ENCODE measurements at places on chromosomes 2 and 18. TPM values are rescaled to one million over a fixed set of nuclear protein-coding genes. Genes with fewer than 3 reads are reported as not detected.

- H3K4me1 ChIP-seq = no peaks in the 10 kb centered on the region
- H3K27ac ChIP-seq = no peak overlapping the region
- DNase-seq = no peak
- no peaks in the 10 kb centered on the region for H3K36me3 ChIP-seq
- H3K27me3 ChIP-seq = no peaks in the 10 kb centered on the region
- H3K4me3 ChIP-seq = no peak overlapping the region
Measured at GRCh38 chr2:150261691-150262090, 225.8 kb downstream of the RND3 start.

GRCh38 chr2:39069890-39070465 lies 50.9 kb downstream of the SOS1 start:
- peaks cover 25% of the 10 kb centered on the region for H3K4me1 ChIP-seq
- H3K27me3 ChIP-seq = no peaks in the 10 kb centered on the region
- no peak for DNase-seq
- peaks cover 3% of the 10 kb centered on the region for H3K36me3 ChIP-seq
- peak overlapping the region; percentile 29 for H3K27ac ChIP-seq

DNA sequence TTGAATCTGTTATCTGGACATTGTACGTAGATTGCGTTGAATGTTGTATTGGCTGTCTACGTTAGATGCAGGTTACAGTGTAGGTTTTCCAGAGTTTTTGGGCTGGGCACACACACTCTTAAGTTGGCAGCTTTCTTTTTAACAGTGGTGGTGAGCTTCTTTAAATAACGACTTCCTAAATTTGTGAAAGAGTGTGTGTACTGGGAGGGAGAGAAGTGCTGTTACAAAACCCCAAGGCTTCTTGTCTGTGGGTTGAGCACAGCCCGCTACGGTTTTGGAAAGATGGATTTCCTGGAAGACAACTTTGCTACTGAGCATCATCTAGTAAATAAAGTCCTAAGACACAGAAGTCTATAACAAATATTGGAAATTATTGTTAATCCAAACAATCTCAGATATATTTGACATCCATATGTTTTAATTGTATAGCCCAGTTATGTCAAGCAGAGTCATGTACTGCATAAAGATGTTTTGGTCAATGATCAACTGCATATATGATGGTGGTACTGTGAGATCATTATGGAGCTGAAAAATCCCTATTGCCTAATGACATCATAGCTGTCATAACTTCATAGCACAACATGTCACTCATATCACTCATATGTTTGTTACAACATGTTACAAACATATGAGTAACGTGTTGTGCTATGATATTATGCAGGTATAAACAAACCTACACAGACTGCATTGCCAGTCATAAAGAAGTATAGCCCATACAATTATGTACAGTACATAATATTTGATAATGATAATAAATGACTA lies 7.9 kb upstream of the THUMPD2 start:
- DNase-seq = no peak
- peaks cover 7% of the 10 kb centered on the region for H3K27me3 ChIP-seq
- peaks cover 18% of the 10 kb centered on the region for H3K4me1 ChIP-seq
- no peak overlapping the region for H3K27ac ChIP-seq

The DLX1 gene
- not detected for total RNA-seq

- no peak overlapping the region for H3K4me3 ChIP-seq
- no peak for DNase-seq
- H3K36me3 ChIP-seq = peaks cover 11% of the 10 kb centered on the region
- no peaks in the 10 kb centered on the region for H3K27me3 ChIP-seq
- peaks cover 24% of the 10 kb centered on the region for H3K4me1 ChIP-seq
Measured at GRCh38 chr2:119810049-119810630, 50.4 kb downstream of the PTPN4 start.

DNA sequence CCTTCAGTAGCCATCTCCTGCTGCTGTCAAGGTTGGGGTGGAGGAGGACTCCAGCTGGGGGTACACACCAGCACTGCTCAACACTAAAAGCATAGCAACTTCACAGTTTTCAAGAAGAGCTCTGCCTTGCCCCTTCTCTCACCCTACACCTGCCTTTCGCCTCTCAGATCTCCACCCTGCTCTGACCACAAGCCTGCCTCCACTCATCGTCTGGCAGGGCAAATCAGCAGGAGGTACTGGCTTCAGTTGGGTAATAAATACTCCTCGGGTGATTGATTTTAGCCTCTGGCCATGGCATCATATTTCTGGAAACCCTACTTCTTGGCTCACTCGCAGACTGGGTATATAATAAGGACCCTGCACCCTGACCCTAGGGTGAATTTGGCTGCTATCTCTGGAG lies 3.1 kb upstream of the PRKAG3 start:
- H3K4me1 ChIP-seq = no peaks in the 10 kb centered on the region
- peaks cover 43% of the 10 kb centered on the region for H3K27me3 ChIP-seq
- DNase-seq = no peak
- no peak overlapping the region for H3K4me3 ChIP-seq
- no peak overlapping the region for H3K27ac ChIP-seq

- H3K27ac ChIP-seq = no peak overlapping the region
- no peaks in the 10 kb centered on the region for H3K36me3 ChIP-seq
- peaks cover 14% of the 10 kb centered on the region for H3K4me1 ChIP-seq
- H3K4me3 ChIP-seq = peak overlapping the region; percentile 51
- H3K27me3 ChIP-seq = no peaks in the 10 kb centered on the region
Measured at GRCh38 chr2:9799011-9799596, 44.2 kb upstream of the TAF1B start.

GRCh38 chr18:35495536-35496314 lies 2.0 kb downstream of the INO80C start:
- H3K4me1 ChIP-seq = peaks cover 45% of the 10 kb centered on the region
- H3K27ac ChIP-seq = peak overlapping the region; percentile 76
- DNase-seq = no peak
- H3K27me3 ChIP-seq = no peaks in the 10 kb centered on the region

The NOL4 gene
- not detected for total RNA-seq

The GPR148 gene
- not detected for total RNA-seq

GRCh38 chr18:48842259-48843061 lies 108.3 kb downstream of the SMAD7 start:
- H3K4me3 ChIP-seq = peak overlapping the region; percentile 19
- no peaks in the 10 kb centered on the region for H3K27me3 ChIP-seq
- peaks cover 49% of the 10 kb centered on the region for H3K4me1 ChIP-seq
- peak overlapping the region; percentile 44 for H3K27ac ChIP-seq

The IL18RAP gene
- total RNA-seq = 9.5 TPM

The HOXD13 gene
- total RNA-seq = not detected

The MAB21L4 gene
- total RNA-seq = not detected

The COLEC12 gene
- not detected for total RNA-seq

DNA sequence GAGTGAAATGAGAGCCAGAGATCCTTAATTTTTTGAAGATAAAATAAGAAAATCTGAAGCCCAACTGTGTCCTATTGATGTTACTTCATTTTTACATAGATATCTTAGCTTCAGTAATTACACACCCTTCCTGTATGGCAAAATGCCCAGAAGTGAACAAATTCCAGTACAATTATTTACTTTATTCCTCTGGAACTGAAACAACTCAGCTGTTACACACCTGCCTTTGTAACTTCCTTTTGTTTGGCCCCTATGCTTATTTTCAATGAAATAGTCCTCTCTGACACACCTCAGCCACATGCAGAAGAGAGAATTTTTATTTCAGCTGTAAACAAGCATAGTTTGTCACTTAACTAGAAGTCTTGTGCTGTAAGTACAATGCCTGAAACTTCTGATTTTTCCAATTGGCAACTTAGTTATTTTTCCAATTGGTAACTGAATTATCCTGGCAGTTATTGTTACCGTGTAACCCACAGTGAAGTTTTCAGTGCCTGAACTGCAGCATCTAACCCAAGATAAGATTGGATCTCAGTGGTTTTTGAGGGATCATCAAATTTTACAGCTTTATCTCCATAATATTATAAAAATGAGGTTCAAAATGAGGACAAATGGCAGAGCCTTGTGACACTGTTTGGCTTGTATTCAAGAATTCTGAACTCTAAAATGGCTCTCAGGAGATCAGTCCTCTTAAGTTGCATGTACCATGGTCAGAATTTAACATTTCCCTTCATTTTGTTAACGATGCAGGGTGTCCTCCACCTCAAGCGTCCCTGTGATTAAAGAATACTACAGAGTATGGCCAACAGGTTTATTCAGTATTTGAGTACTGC lies 82.6 kb downstream of the PKP4 start:
- H3K27ac ChIP-seq = no peak overlapping the region
- no peaks in the 10 kb centered on the region for H3K27me3 ChIP-seq
- no peaks in the 10 kb centered on the region for H3K36me3 ChIP-seq
- peaks cover 6% of the 10 kb centered on the region for H3K4me1 ChIP-seq
- no peak for DNase-seq

- peak overlapping the region; percentile 20 for H3K27ac ChIP-seq
- H3K4me3 ChIP-seq = peak overlapping the region; percentile 35
- no peak for DNase-seq
- H3K27me3 ChIP-seq = peaks cover under 1% of the 10 kb centered on the region
- peaks cover 1% of the 10 kb centered on the region for H3K36me3 ChIP-seq
Measured at GRCh38 chr2:20424300-20425290, 22.3 kb upstream of the RHOB start.

The IL1RL1 gene
- 2.2 TPM for total RNA-seq

DNA sequence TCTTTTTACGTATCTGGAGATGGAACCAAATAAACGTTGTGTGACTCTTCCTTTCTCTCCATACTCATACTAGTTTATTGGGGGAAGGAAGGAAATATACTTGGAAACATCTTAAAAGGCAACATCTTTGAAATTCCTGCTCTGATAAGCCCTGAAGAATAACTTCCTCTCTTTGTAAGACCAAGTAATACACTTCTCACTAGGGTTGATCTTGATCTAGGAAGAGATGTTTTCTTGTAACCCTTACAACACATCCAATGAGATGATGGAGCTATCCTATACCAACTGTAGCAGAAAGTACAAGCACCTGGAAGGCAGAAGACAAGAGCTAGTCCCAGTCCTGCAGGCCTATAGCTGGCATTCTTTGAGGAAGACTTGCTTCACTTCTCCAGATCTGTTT lies 2.0 kb downstream of the ANKRD44 start:
- H3K36me3 ChIP-seq = peaks cover 5% of the 10 kb centered on the region
- H3K4me3 ChIP-seq = peak overlapping the region; percentile 99
- H3K27me3 ChIP-seq = no peaks in the 10 kb centered on the region
- peaks cover 72% of the 10 kb centered on the region for H3K4me1 ChIP-seq
- no peak for DNase-seq

GRCh38 chr2:131148426-131148825 lies 43.3 kb downstream of the PLEKHB2 start:
- no peak overlapping the region for H3K27ac ChIP-seq
- peaks cover 2% of the 10 kb centered on the region for H3K36me3 ChIP-seq
- no peak for DNase-seq
- H3K4me1 ChIP-seq = peaks cover 11% of the 10 kb centered on the region
- H3K27me3 ChIP-seq = no peaks in the 10 kb centered on the region
- no peak overlapping the region for H3K4me3 ChIP-seq

The IMPACT gene
- total RNA-seq = 27.6 TPM

DNA sequence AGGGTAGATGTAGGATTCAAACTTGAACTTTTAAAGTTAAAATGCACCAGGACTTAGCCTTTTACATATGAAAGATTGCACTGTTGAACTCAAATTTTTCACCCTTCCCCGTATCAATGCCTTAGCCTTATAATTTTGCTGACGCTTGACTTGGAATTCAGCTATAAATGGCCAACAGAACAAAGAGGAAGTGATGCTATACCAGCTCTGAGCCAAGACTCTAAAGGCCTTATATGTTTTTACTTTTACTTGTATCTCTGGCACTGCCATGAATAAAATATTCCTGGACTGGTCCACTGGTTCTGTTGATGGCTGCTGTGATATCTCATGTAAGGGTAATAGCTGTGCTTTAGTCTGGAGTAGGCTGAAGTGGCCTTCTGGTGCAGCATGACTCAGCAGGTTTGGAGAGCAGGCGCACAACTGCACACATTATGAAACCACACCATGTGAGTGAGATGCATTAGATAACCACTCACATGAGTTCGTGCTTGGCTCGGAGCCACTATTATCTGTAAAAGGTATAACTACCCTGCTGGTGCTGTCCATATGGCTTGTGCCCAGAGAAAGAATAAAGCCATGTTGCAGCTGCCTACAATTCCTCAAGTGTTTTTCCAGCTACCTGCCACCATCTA lies 8.4 kb upstream of the IER3IP1 start:
- peaks cover 12% of the 10 kb centered on the region for H3K27me3 ChIP-seq
- no peaks in the 10 kb centered on the region for H3K36me3 ChIP-seq
- no peak overlapping the region for H3K4me3 ChIP-seq
- H3K27ac ChIP-seq = no peak overlapping the region
- DNase-seq = no peak
- no peaks in the 10 kb centered on the region for H3K4me1 ChIP-seq

The SS18 gene
- 58.6 TPM for total RNA-seq

GRCh38 chr2:11738589-11739436 lies 7.6 kb upstream of the LPIN1 start:
- peaks cover 13% of the 10 kb centered on the region for H3K4me1 ChIP-seq
- no peak overlapping the region for H3K27ac ChIP-seq
- H3K27me3 ChIP-seq = peaks cover 14% of the 10 kb centered on the region
- H3K4me3 ChIP-seq = no peak overlapping the region
- H3K36me3 ChIP-seq = no peaks in the 10 kb centered on the region

The CYP27C1 gene
- not detected for total RNA-seq

DNA sequence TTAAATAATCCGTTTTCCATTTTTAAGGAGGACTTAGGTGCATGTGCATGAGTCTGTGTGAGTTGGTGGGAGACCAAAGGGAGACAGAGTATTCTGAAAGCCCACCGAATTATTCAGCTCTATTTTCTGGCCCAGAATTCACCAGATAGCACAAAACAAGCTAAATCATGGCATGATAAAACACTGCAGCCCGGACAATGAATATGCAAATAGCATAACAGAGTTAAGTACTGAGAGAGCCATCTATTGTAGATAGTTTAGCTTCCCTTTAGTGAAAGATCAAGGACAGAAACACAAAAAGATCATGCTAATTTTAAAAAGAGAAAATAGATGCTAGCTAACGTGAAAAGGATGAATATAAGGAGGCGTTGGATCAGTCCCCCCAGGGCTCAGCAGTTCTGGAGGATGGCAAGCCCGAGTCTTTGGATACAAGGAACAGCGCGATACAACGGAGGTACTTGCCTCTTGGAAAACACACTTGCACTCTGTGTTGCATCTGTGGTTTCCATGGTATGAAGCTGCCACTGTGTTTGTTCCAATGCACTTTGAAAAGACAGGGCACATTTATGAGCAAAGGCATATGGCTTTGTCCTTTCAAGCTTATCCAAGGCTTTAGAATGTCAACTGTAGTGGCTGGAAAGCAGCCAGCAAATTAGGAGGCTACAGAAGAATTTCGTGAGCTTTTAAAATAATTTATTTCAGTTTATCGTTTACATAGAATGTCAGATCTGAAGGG lies 119.9 kb downstream of the LYPD1 start:
- H3K27me3 ChIP-seq = no peaks in the 10 kb centered on the region
- no peak overlapping the region for H3K27ac ChIP-seq
- H3K4me1 ChIP-seq = no peaks in the 10 kb centered on the region
- no peak for DNase-seq
- no peak overlapping the region for H3K4me3 ChIP-seq
- no peaks in the 10 kb centered on the region for H3K36me3 ChIP-seq

All from activated T-cell treated with anti-CD3 and anti-CD28 coated beads, Interleukin-2, amount 50 U/mL, for 72 hours (primary cell).